ENCODE measurements at places on chromosomes 1 and 21.

DNA sequence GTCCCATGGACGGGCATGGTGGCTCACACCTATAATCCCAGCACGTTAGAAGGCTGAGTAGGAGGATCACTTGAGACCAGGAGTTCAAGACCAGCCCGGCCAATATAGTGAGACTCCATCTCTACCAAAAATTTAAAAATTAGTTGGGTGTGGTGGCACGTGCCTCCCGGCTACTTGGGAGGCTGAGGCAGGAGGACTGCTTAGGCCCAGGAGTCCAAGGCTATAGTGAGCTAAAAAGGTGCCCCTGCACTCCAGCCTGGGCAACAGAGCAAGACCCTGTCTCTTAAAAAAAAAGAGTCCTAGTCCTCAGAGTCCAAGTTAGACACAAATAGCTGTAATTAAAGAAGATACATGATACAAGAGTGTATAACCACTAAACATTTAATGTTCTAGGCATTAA is 20.1 kb downstream of the TRIT1 start:
- no peak for DNase-seq

DNA sequence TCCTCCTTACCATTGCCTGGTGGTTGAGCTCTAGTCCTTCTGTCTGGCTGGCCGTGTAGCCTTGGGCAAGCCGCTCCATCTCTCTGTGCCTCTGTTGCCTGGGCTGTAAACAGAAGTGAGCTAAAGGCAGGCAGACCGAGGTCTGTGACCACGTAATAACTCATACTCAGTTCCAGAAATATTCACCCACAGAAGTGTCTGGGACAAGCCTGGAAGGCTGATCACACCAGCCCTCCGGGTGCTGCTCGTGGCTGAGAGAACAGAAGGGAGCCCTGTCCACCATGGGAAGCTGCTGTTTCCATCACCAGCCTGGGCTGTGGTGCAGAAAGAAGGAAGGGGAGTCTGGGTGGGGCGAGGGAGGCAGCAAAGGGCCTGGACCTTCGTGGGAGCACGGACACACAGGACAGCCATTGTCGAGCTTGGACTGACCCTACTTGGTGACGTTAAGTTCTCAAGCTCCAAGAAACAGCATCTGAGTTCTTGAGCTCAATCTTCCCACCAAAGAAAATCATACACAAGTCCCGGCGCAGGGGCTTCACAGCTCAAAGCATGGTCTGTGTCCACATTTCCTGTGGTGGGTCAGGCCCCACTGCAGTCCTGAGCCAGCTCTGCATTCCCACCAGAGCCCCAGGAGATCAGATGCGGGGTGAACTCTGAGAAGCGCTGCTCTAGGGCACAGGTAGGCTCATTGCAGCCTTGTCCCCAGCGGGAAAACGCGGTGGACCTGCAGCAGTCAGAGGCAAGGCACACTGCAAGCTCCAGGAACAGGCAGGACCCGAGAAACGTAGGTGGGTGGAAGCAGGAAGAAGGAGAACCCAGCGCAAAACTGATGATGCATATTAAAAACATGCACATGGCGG is 61.8 kb downstream of the RUNX3 start:
- DNase-seq, result no peak

DNA sequence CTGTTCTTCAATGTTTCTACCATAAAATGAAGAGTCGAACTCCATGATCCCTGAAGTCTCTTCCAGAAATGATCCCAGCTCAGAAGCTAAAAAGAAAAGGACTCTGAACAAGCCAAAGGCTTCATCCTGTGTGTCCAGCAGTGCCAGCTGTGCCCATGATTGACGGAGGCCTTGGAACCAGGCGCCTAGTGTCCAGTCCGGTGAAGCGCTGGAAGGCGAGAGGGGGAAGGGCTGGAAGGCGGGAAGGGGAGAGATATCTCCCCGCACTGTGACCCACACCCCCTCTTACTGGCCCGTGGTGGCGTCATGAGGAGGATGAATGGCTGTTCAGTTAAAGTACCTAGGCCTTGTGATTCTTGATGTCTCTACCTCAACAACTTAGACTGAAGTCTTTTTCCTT is 10.4 kb upstream of the PLEKHA6 start:
- DNase-seq, result no peak

DNA sequence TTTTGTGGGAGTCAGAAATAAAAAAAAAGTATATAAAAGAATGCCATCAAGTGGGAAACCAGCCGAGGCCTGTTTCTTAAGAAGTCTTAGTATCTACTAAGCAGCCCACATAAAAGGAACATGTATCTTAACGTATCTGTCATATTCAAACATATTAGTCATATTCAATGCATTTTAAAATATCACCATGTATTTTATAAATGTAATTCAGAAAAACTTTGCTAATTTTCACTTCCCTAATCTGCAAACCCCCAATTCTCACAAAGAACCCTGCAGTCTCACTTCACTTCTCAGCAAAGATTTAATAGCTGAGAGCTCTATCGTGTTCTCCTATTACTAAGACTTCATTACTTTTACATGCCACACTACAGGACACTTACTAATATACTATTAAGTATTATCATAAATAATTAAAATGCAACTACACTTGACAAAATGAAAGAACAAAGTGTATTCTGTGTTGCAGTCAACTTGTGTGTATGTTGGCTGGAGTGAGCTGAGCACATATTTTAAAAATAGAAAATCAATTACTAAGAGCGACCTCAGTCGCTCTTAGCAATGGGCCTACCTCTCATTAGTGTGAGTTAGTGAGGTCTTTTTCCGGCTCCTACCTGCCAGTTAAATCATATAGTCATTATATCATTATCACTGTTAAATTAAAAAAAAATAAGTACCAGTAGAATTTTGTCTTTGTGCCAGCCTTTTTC is 484.3 kb downstream of the LMO4 start:
- DNase-seq, result no peak

DNA sequence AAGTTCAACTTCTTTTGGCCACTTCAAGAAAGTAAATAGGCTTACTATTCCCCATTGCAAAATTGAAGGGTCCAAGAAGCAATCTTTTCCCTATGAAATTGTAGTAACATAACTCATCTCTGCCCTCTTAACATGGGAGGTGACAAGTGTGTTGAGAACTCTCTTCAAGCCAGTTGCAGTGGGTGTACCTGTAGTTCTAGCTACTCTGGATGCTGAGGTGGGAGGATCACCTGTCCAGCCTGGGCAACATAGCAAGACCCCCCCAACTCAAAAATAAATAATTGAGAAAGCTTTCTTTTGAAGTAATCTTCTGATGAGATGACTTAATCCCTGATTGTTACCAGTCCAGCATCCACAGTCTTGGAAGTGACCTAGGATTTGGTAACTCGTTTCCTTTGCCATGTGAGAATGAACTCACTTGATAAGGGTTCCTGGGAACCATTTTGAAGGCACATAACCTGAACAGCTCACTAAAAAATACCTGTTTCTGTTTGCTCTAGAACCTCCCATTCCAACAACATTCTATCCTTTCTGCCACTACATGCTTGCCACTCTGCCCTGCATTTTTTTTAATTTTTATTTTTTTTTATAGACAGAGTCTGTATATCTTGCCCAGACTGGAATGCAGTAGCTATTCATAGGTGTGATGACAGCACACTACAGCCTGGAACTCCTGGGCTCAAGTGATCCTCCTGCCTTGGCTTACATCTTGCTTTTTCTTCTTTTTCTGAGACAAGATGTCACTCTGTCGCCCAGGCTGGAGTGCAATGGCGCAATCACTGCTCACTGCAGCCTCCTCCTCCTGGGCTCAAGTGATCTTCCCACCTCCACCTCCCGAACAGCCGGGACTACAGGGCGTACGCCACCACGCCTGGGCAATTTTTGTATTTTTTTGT is 1.4 kb upstream of the IPO9 start:
- no peak for DNase-seq

DNA sequence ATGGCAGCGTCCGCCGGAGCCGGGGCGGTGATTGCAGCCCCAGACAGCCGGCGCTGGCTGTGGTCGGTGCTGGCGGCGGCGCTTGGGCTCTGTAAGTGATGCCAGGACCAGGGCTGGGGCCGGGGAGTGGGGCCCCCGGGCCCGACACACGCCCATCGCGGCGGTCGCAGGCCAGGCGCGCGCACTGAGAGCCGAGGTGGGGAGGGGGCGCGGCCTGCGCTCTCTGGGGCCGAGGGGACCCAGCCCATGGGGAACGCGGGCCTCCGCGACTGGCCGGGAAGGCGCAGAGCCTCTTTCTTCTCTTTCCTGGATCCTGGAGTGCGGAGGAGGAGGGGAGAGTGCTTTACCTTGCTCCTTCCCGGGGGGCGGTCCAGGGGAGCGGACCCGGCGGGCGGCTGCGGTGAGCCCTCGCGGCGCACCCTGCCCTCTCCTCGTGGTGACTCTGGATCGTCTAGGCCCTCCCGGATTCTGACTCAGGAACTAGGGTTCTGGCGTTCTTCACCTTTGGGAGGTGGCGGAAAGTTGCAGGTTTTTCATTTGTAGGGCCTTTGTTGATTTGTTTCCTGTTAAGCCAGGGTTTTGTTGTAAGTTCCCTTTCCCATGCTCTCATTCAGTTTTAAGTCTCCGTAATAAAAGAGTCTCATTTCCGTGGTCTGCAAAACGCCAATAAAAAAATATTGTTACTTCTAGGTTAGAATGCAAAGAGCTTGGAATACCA is 529 bp downstream of the MPZL1 start:
- no peak for DNase-seq

DNA sequence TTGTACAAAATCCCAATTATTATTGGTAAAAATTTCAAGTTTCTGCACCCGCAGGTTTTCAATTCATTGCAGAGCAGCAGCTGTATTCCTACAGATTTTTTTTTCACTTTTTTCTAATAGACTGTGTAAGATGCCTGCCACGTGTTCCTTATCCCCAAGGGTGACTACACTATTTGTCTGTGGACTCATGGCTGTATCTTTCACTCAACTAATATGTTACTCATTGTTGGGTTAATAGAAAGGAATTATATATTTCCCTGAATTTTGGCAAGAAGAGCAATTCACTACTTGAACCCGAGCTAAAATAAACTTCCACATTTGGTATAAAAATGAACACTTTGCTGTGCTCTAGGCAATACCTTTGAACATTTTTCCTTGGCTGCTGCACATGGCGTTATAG is 158.7 kb downstream of the NCAM2 start:
- no peak for DNase-seq

DNA sequence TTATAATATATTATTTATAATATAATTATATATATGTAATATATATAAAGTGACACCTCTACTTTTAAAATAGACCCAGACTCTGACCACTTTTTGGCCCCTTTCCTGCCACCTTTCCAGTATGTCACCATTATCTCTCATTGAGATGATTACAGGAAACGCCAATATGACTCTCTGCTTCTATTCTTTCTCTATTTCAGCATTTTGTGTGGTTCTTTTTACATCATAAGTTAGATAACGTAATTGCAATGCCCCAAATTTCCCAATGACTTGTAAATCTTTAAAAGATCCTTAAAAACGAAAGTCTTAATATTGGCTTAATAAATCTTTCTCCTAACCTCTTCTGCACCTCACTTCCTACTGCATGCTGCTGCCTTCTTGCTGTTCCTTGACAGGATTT is 8.1 kb upstream of the GBP5 start:
- no peak for DNase-seq

- no peak for DNase-seq
Measured at GRCh38 chr1:41723786-41724185, 194.9 kb downstream of the HIVEP3 start.

- DNase-seq, result no peak
Measured at GRCh38 chr1:204651843-204652421, 33.6 kb downstream of the LRRN2 start.

- no peak for DNase-seq
Measured at GRCh38 chr1:234956821-234957329, 171.8 kb downstream of the TOMM20 start.

- no peak for DNase-seq
Measured at GRCh38 chr1:25030674-25031589, 100.9 kb upstream of the RUNX3 start.

DNA sequence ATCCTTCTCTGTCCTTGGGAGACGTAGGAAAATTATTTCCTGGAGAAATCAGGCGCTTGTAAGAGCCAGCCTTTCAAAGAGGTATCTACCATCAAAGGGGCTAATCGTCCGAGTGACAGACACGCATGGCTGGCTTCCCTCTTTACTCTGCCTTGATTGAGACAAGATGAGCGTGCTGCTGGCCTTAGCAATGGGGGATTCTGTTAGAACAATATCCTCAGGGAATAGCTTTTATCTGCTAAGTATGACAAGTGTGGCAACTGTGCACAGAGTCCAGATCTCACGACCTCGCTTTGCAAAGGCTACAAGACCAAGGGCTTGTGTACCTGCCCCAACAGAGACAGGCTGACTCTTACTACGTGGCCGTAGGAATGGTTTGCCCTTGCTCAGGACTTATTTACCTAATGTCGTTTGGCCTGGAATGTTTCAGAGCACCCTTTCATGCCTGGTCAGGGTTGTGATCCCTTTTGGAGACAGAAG is 417.1 kb downstream of the KIF26B start:
- DNase-seq, result no peak

GRCh38 chr1:200337831-200338230 is 72.0 kb downstream of the ZNF281 start:
- DNase-seq, result no peak

DNA sequence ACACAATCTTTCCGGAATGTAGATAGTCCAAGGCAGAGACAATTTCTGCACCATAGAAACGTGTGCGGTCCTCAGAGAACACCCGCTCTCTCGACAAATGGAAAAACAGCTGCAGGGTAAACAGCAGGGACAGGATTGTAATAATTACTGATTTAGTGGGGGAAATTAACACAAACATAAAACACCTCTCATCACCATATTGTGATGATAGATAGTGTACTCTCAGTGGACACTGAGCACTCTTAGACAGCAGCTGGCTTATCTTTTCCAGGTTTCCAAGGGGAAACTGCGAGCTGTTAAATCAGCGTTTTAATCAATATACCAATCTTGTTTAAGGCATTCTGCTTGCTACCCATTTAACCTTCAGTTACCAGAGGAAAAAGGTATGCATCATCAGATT is 277.1 kb downstream of the AKT3 start:
- DNase-seq, result no peak

GRCh38 chr21:44003307-44003966 is 8.7 kb upstream of the TRAPPC10 start:
- DNase-seq, result no peak

DNA sequence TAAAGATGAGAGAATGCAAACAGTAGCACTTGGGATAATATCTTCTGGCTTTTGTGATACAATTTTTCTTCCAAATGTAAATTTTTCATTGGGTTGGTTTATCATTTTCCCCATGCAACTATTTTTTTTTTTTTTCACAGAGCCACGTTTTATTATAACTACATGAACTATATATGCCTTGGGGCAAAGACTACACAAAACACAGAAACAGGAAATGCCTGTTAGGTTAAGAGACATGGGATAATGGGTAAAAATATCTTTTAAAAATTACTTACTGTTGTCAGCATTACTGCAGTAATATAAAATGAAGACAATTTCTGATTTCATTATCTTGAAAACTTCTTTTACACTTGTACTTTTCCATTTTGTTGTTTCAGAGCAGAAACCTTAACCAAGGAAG is 74.6 kb downstream of the DISP1 start:
- DNase-seq, result no peak
